ENCODE measurements at places on chromosomes 7 and 10.

GRCh38 chr10:20040012-20040411, 223.8 kb downstream of the PLXDC2 start:
- no peak for DNase-seq

DNA sequence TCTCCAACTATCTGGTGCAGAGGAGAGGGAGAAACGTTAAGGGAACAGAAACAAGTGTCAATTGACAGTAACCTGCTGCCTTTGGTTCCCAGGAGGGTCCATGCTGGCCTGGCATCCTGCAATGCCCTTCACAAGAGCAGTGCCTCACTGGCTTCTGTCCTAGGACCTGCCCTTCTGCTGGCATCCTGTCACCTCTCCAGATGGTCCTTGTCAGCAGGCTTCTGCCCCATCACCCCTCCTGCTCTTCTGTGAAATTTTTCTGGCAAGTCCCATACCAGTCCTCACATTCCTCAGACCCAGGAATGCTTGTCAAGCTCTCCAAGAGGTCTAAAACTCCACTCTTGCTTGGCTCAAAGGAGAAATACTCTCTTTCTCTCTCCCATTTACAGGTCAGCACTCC, 34.2 kb downstream of the C10orf67 start:
- DNase-seq = no peak

DNA sequence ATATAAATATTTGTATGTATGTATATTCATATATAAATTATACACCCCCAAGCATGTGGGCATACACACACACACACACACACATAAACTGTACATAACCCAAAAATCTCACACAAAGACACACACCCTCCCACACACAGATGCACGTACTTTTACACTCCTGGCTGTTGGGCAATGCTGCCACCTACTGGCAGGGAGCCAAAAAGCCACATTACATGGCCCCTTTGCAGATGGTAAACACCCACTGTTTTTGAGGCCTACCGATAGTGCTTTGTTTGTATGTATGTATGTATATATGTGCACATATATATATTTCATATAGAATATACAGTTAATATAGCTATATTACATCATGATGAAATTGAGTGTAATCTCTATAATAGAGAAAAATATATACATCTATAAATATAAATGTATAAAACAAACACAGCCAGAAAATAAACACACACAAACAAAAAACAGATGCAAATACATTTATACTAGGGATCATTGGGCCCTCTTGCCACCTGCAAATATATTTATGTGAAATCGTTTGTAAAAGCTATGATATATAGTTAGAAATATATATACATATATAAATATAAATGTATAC, 120.1 kb upstream of the ACBD5 start:
- DNase-seq = peak; percentile 30

GRCh38 chr7:121083790-121084251, 95.3 kb downstream of the CPED1 start:
- DNase-seq = no peak

DNA sequence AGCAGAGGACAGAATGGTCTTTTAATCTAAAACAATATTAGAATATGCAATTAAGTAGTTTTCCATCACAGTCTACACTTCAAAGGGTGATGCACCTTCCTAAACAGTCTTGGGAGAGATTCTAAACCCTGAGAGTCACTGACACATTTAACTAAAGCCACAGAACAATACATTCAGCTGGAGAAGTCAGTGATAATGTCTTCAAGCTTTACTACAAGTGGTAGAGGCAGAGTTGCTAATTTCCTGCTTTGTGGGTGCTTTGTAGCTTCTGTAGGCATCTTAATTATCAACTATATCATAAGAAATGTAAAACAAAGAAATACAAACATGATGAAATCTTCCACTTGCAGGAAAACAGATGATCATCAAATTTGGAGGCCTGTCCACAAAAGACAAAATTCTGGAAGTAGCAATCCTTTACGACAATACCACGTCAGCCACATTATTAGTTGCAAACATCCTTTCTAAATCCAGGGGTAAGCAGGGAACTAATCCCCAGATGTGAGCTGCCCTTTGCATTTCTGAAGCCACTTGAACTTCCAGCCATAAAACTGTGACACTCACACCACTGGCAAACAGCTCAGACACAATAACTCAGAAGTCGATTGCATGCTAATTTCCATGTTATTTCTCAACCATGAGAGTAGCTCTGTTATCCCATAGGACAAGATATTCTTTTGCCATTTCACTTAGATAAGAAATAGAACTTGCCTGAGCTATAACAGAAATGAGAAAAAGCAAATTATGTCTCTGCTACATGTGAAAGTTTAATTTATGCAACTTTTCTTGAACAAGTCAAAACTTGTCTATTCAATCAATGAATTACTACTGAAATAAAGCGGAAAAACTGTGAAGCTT, 212.2 kb downstream of the FAM107B start:
- DNase-seq = no peak

DNA sequence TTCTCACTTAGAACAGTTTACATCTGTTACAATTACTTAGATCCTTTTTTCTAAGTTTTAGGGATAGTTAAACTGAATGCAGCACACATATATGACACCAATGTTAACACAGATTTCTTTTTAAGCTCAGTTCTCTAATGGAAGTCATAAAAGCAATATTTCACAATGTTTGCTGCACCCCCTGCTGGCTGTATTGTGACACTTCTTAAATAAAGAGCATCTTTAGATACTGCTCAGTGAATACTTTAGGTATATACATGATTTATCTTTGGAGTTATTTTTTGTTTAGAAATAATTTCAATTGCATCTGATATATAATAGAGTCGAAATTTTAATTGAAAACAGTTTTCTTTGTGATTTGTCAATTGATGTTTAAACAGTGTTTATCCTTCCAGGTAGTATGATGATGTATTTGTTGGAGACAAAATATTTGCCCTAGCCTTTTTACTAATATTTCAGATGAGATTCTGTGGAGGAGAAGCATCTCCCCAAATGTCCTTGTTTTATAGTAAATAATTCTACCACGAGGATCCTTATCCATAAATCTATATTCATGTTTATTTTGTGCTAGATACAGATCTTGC, 174.4 kb downstream of the ST7 start:
- DNase-seq = peak; percentile 36

GRCh38 chr7:26608402-26608801, 256.0 kb downstream of the SKAP2 start:
- DNase-seq = no peak

- peak; percentile 26 for DNase-seq
Measured at GRCh38 chr7:112252141-112252540, 45.6 kb downstream of the ZNF277 start.

DNA sequence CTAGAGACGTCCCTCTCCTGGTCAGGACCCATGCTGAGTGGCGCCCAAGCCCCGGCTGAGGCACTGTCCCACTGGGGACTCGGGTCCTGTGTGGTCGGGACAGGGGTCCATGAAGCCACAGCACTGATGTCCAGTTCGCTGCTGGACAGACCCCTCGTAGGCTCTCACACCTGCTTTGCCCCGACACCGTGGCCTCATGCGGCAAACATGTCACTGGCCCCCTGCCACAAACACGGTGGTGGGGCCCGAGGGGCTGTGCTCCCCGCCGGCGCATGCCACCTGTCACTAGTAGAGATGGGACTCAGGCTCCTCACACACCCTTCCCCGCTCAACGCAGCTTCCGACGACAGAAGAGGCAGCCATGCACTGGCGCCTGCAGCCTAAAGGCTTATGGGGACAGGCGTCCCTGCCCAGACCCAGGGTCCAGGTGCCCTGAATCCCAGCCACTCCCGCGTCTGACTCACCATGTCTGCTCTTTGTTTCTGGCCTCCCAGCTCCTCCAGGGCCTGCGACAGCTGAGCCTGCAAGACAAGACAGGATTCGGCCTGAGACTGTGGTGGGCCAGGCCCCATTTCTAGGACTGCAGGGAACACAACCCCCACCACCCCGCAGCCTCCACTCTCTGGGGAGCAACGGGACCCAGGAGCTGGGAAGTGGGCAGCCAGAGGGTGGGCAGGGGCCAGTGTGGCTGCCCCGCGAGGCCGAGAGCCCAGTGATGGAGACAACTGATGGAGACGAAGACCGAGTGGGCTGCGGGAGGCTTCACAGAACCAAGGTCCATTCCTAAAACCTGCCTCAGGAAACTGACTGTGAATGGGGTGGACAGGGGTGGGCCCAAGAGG, 230.9 kb downstream of the MAD1L1 start:
- DNase-seq = no peak

- DNase-seq = no peak
Measured at GRCh38 chr7:131843898-131844331, 287.5 kb upstream of the PODXL start.

- DNase-seq = no peak
Measured at GRCh38 chr7:135508883-135509588, 866 bp downstream of the CNOT4 start.

Measured in COLO829 (cell line).